Keratinocyte (primary cell): ENCODE measurements at places on chromosomes 4 and X. TPM values are rescaled to one million over a fixed set of nuclear protein-coding genes. Genes with fewer than 3 reads are reported as not detected.

- H3K36me3 ChIP-seq: no peaks in the 10 kb centered on the region
- no peak overlapping the region for H3K4me3 ChIP-seq
- H3K27me3 ChIP-seq: no peaks in the 10 kb centered on the region
- no peak overlapping the region for H3K27ac ChIP-seq
These were observed 1348.0 kb downstream of the ADGRL3 start for GRCh38 chr4:62548108-62548524.

DNA sequence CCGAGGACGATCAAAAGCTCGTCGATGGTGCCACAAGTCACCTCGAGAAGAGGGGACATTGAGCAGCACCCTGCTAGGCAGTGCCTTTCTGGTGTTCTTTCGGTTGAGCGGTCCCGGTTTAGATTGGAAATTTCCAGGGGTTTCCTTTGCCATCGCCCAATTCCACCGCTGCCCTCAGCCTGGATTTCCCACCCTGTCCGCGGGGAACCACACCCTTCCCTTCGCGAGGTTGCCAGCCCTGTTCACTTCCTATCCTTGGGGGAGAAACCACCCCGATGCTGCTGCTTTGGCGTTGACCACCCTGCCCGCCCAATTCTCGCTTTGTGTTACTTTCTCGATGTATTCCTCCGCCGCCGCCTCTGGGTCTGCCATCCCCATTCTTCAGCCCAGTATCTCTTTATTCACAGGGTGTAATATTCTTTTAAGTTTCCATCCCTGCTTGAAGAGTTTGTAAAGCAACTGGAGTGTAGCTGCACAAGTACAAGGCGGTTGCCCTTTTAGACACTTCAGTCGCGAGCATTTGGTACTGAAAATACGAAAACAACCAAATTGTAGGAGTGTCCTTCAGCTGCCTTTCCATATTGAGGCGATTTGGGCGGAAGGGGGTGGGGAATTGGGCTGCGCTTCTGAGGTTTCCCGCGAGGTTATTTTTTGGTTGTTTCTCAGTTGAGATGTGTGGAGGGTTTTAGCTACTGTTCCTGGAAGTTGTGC, 1.1 kb downstream of the OGT start:
- no peaks in the 10 kb centered on the region for H3K27me3 ChIP-seq
- H3K27ac ChIP-seq: peak overlapping the region; percentile 88
- no peak for DNase-seq
- H3K36me3 ChIP-seq: peaks cover 2% of the 10 kb centered on the region
- H3K4me1 ChIP-seq: peaks cover 4% of the 10 kb centered on the region

DNA sequence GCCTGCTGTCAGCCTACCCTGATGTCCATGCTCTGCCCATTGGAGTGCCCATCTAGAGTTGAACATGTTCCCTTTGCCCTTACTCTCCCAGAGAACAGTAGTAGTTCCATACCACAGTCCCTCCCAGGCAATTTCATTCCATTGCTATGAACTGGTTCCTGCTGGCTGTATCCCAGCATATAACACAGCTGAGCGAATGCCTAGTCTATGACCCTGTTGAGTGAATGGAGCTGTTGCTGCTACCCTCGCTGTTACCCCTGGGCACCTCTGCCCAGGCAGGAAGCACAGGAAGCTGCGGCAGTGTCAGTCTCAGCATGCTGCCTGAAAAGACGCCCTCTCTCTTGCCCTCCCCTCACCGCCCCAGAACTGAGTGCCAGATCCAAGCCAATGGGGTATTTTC, 73.3 kb downstream of the SOX3 start:
- DNase-seq: no peak
- no peaks in the 10 kb centered on the region for H3K36me3 ChIP-seq
- H3K4me3 ChIP-seq: no peak overlapping the region
- H3K27me3 ChIP-seq: no peaks in the 10 kb centered on the region
- no peak overlapping the region for H3K27ac ChIP-seq

DNA sequence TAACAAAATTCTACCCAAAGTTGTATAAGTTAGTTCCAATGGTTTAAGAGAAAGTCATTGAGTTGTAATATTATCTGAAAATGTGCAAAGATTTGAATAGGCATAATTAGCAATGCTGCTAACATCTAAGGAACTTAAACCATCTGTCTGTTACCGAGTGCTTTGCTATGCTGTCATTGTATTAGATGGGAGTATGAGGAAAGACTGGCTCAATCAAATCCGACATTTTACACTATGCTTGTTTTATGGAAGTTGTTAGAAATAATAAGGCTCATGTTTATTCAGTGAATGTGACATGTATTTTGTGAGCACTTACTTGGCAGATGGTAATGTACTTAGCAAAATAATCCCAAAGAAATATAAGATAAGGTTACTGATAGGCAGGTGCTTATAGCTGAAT, 1715.1 kb downstream of the PCDH7 start:
- no peaks in the 10 kb centered on the region for H3K4me1 ChIP-seq
- H3K36me3 ChIP-seq: no peaks in the 10 kb centered on the region
- DNase-seq: no peak
- no peaks in the 10 kb centered on the region for H3K27me3 ChIP-seq

Gene PAGE2B
- polyA plus RNA-seq: not detected in 3 replicates

Gene SH3RF1
- polyA plus RNA-seq: 4.6 to 16.8 TPM (median 9.5 TPM) in 3 replicates

DNA sequence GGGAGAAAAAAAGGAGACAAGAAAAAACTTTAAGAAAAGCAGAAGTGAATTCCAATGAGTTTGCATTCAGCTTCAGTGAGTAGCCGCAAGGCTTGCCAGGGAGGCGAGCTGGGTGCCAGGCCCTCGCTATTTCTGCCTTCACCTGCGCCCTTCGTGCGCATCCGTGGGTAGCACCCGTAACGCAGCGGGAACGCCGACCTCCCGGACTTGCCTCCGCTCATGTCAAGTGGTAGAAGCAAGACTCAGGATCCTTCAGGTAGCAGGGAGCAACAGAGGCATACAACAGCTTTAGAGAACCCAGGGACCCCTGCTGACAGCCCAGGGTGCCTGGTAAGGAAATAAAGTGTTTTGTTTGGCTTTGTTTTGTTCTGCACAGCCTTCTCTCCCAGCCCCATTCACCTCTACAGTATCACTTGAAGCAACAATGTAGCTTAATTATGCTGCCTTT, 140.0 kb upstream of the BCOR start:
- DNase-seq: no peak
- H3K4me3 ChIP-seq: no peak overlapping the region
- H3K27me3 ChIP-seq: no peaks in the 10 kb centered on the region
- no peaks in the 10 kb centered on the region for H3K36me3 ChIP-seq
- H3K4me1 ChIP-seq: no peaks in the 10 kb centered on the region
- H3K27ac ChIP-seq: no peak overlapping the region

Gene LYAR
- polyA plus RNA-seq: 6.7 to 21.5 TPM (median 19.8 TPM) in 3 replicates

Gene PLAC8
- 0.61 to 1.5 TPM (median 1.3 TPM) in 3 replicates for polyA plus RNA-seq

- peaks cover 21% of the 10 kb centered on the region for H3K4me1 ChIP-seq
- H3K27me3 ChIP-seq: no peaks in the 10 kb centered on the region
- H3K4me3 ChIP-seq: no peak overlapping the region
- no peak for DNase-seq
- H3K27ac ChIP-seq: no peak overlapping the region
These were observed 202.7 kb downstream of the SPRY1 start for GRCh38 chr4:123599061-123599919.

Gene C1QTNF7
- polyA plus RNA-seq: not detected in 3 replicates

Gene SHOX
- not detected in 3 replicates for polyA plus RNA-seq

- H3K4me1 ChIP-seq: peaks cover 13% of the 10 kb centered on the region
- no peaks in the 10 kb centered on the region for H3K27me3 ChIP-seq
- H3K4me3 ChIP-seq: no peak overlapping the region
- no peaks in the 10 kb centered on the region for H3K36me3 ChIP-seq
These were observed 61.5 kb upstream of the EXOC1L start for GRCh38 chr4:55758066-55758465.

DNA sequence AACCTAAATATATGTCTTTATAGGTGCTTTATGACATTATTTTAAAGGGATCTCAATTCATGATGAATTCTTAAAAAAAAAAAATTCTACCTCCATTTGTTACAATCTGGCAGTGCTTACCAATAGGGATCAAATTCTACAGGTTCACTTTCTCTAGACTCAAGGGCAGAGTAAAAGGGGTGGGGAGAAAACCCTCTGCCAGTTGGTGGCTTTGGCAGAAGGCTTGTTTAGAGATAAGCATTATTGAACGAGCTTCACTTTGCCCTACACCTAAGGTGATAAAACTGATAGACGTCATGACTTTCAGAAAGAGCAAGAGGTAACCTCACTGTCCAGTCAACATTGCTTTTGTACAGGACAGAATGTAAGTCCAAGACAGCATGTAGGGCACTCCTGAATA, 53.6 kb downstream of the OSTC start:
- DNase-seq: no peak
- no peaks in the 10 kb centered on the region for H3K36me3 ChIP-seq
- H3K4me3 ChIP-seq: no peak overlapping the region
- no peak overlapping the region for H3K27ac ChIP-seq
- no peaks in the 10 kb centered on the region for H3K27me3 ChIP-seq
- H3K4me1 ChIP-seq: no peaks in the 10 kb centered on the region

GRCh38 chr4:155263480-155263879, 55.0 kb downstream of the NPY2R start:
- no peak overlapping the region for H3K4me3 ChIP-seq
- H3K27ac ChIP-seq: no peak overlapping the region
- DNase-seq: no peak
- H3K36me3 ChIP-seq: no peaks in the 10 kb centered on the region
- no peaks in the 10 kb centered on the region for H3K27me3 ChIP-seq

GRCh38 chr4:38664706-38665401, 855 bp downstream of the KLF3 start:
- no peaks in the 10 kb centered on the region for H3K36me3 ChIP-seq
- peaks cover 19% of the 10 kb centered on the region for H3K4me1 ChIP-seq
- DNase-seq: no peak
- no peaks in the 10 kb centered on the region for H3K27me3 ChIP-seq
- peak overlapping the region; percentile 85 for H3K4me3 ChIP-seq
- H3K27ac ChIP-seq: peak overlapping the region; percentile 97

DNA sequence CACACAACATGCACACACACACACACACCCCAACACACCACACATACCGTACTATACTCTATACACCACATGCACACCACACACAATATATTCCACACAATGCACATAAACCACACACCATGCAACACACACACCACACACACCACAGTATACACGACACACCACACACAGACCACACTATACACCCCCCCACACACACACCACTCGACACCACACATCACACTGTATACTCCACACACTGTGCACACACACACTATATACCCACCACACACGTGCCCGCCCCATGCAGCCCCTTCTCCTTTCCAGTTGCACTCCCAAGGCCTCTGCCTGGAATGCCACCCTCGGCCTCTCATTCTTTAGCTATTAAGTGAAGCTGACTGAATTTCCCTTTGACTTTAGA, 148.2 kb upstream of the NOCT start:
- no peak overlapping the region for H3K27ac ChIP-seq
- H3K4me1 ChIP-seq: no peaks in the 10 kb centered on the region
- no peak for DNase-seq
- H3K4me3 ChIP-seq: no peak overlapping the region

GRCh38 chr4:72112514-72113156, 80.8 kb downstream of the NPFFR2 start:
- peak overlapping the region; percentile 47 for H3K27ac ChIP-seq
- no peak overlapping the region for H3K4me3 ChIP-seq
- H3K27me3 ChIP-seq: no peaks in the 10 kb centered on the region
- no peaks in the 10 kb centered on the region for H3K36me3 ChIP-seq
- peak; percentile 81 for DNase-seq

Gene SLC2A9
- polyA plus RNA-seq: 37.3 to 44.3 TPM (median 43.5 TPM) in 3 replicates

Gene CLCN3
- 18.6 to 34.2 TPM (median 26.4 TPM) in 3 replicates for polyA plus RNA-seq

Gene CLIC2
- polyA plus RNA-seq: 0.20 to 0.49 TPM (median 0.40 TPM) in 3 replicates

- H3K27me3 ChIP-seq: no peaks in the 10 kb centered on the region
- H3K36me3 ChIP-seq: peaks cover 3% of the 10 kb centered on the region
- no peak overlapping the region for H3K4me3 ChIP-seq
These were observed 226.6 kb downstream of the NSUN7 start for GRCh38 chr4:40976343-40976742.

Gene PGAM4
- 0.18 to 0.43 TPM (median 0.37 TPM) in 3 replicates for polyA plus RNA-seq

GRCh38 chrX:113947548-113947947, 636.3 kb upstream of the HTR2C start:
- no peak for DNase-seq
- no peaks in the 10 kb centered on the region for H3K4me1 ChIP-seq
- no peaks in the 10 kb centered on the region for H3K27me3 ChIP-seq
- H3K36me3 ChIP-seq: no peaks in the 10 kb centered on the region
- H3K4me3 ChIP-seq: no peak overlapping the region

GRCh38 chrX:19389227-19389845, 45.6 kb downstream of the PDHA1 start:
- no peak overlapping the region for H3K27ac ChIP-seq
- DNase-seq: no peak
- H3K4me3 ChIP-seq: no peak overlapping the region
- no peaks in the 10 kb centered on the region for H3K36me3 ChIP-seq
- no peaks in the 10 kb centered on the region for H3K27me3 ChIP-seq
- no peaks in the 10 kb centered on the region for H3K4me1 ChIP-seq

DNA sequence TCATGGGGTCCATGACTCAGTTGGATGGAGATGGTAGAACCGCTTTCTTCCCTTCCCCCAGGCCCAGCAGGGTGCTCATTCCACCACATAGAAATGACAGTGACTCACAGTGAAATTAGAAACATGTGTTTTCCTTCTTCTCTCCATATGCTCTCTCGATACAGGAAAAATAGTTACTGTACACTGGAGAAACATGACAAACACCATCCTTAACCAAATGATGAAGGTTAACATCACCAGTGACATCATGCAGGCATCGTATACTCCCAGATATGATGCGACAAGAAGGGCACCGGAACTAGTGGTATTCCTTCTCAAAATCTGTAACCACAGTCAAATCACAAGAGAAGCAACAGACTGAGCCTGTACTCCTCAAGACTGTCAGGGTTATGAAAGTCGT, 11.7 kb upstream of the RAB40A start:
- DNase-seq: no peak
- no peak overlapping the region for H3K27ac ChIP-seq
- no peaks in the 10 kb centered on the region for H3K27me3 ChIP-seq
- H3K4me1 ChIP-seq: peaks cover 6% of the 10 kb centered on the region
- H3K36me3 ChIP-seq: no peaks in the 10 kb centered on the region
- no peak overlapping the region for H3K4me3 ChIP-seq

Gene DMRTC1
- polyA plus RNA-seq: not detected in 3 replicates

DNA sequence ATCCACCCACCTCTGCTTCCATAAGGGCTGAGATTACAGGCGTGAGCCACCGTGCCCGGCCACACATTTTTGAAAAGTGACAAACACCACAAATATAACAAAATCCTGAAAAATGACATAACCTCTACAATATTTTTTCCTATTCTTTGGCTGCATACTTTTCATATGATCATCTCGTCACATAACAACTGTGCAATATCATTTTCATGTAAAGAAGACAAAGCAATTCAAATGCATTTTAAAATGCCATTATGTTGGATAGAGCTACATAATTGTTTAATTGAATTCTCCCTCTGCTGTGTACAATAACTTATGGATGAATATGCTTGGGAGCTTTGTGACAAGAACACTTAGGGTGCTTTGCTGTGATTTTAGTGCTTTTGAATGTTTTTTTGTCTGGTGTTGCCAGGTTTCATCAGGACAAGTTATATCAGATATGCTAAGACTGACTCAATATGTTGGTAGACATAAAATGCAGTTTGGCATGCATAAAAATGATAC, 132.9 kb downstream of the CHIC2 start:
- H3K4me3 ChIP-seq: no peak overlapping the region
- H3K27ac ChIP-seq: no peak overlapping the region
- no peaks in the 10 kb centered on the region for H3K4me1 ChIP-seq
- DNase-seq: no peak
- H3K27me3 ChIP-seq: no peaks in the 10 kb centered on the region

- no peaks in the 10 kb centered on the region for H3K27me3 ChIP-seq
- H3K4me1 ChIP-seq: no peaks in the 10 kb centered on the region
- no peak for DNase-seq
- peaks cover 6% of the 10 kb centered on the region for H3K36me3 ChIP-seq
- peak overlapping the region; percentile 88 for H3K27ac ChIP-seq
These were observed 1.2 kb downstream of the TAF1 start for GRCh38 chrX:71367396-71367795.
